Spinal cord (tissue), 10 donors: ENCODE measurements at places on chromosomes 13 and 19.

- no peak for DNase-seq
- no peak overlapping the region for H3K27ac ChIP-seq
- H3K4me3 ChIP-seq: no peak overlapping the region
Measured at GRCh38 chr19:43562698-43563241, 12.6 kb downstream of the XRCC1 start.

DNA sequence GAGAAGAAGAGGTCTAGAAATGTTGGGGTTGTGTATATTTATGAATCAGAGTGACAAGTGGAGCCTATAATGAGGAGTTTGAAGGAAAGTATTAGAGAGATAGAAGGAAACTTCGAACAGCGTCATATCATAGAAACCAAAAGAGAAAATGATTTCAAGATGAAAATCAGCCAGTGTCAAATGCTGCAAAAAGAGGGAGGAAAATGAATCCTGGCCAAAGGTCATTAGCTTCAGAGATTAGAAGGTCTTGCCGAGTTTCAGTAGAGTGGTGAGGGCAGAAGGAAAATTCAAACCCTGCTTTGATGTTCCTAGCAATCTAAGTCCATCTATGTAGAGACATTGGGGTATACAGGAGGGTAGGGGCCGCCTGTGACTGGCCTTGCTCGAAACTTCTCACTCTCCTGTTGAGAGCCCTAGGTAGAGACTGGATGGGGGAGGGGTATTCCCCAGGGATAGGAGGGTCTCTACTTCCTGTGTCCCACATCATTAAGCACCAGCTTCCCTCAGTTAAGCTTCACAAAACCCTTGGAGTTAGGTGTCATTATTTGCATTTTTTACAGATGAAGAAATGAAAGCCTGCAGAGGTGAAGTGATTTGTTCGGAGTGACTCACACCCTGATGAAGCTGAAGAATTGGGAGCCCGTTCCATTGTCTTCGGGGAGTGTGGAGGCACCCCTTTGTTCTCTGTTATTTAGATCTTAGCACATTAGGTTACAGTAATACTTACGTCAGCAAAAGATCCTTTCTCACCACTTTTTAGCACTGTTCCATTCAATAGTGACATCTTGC is 62.8 kb downstream of the FGF9 start:
- H3K27ac ChIP-seq: no peak overlapping the region
- no peaks in the 10 kb centered on the region for H3K36me3 ChIP-seq
- H3K4me3 ChIP-seq: no peak overlapping the region
- H3K4me1 ChIP-seq: peaks cover 24% of the 10 kb centered on the region
- DNase-seq: no peak

DNA sequence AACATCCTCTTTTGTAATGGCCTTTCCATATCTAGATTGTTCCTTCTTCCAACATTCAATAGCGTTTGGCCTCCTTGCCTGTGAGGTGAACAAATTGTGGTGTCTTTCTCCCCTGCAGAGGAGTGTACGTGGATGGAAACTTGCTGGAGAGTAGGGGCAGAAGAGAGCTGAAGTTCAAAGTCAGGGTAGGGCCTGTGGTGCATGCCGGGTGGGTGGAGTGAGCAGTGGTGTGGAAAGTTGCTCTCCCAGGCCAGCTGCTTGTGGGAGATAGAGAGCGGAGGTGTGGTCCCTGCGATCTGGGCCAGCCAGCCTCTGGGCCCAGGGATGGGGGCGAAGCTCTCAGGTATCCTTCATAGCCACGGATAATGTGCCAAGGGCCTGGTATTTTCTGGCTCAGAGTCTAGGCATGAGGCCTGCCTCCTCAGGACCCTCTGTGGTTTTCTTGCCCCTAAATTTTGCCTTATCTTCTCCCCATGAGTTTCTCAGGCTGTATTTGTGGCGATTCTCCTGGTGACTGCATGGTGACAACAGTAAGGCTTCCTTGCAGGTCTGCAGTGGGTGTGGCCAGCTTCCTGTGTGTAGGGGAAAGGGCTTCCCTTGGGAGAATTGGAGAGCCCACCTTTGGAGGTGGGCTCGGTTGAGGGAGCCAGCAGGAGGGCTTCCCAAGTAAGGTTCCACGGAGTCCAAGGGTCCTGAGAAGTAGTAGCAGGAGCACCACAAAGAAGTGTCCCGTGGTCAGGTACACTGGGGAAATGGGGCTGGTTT is 6.7 kb downstream of the RGCC start:
- H3K36me3 ChIP-seq: peaks cover 15% of the 10 kb centered on the region
- H3K4me3 ChIP-seq: no peak overlapping the region
- DNase-seq: no peak
- H3K27me3 ChIP-seq: no peaks in the 10 kb centered on the region
- peak overlapping the region; percentile 64 for H3K27ac ChIP-seq

- H3K36me3 ChIP-seq: no peaks in the 10 kb centered on the region
- no peak overlapping the region for H3K27ac ChIP-seq
- no peak overlapping the region for H3K4me3 ChIP-seq
Measured at GRCh38 chr19:5349041-5349440, 8.4 kb upstream of the PTPRS start.

- H3K27me3 ChIP-seq: peaks cover 22% of the 10 kb centered on the region
- no peaks in the 10 kb centered on the region for H3K36me3 ChIP-seq
- no peaks in the 10 kb centered on the region for H3K4me1 ChIP-seq
- DNase-seq: no peak
Measured at GRCh38 chr19:51535535-51535934, 4.1 kb upstream of the SIGLEC6 start.

DNA sequence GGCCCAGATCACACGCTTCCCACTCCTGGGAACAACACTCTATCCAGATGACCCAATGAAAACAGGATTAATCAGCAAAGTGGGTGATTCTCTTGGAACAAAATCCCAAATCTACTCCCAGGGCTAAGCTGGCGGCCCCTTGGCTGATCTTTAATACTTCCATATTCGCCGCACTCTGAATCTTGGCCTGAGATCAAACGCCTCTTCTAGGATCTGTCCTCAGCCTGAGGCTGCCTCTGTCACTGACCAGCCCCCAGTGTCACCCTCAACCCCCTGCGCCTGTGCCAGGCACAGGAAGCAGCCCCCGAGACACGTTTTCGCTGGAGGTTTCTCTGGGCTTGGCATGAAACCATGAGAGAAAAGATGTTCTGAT is 2.4 kb upstream of the CTXN1 start:
- H3K36me3 ChIP-seq: peaks cover 80% of the 10 kb centered on the region
- no peak for DNase-seq
- peak overlapping the region; percentile 54 for H3K27ac ChIP-seq
- H3K4me3 ChIP-seq: no peak overlapping the region
- H3K4me1 ChIP-seq: peaks cover 59% of the 10 kb centered on the region

DNA sequence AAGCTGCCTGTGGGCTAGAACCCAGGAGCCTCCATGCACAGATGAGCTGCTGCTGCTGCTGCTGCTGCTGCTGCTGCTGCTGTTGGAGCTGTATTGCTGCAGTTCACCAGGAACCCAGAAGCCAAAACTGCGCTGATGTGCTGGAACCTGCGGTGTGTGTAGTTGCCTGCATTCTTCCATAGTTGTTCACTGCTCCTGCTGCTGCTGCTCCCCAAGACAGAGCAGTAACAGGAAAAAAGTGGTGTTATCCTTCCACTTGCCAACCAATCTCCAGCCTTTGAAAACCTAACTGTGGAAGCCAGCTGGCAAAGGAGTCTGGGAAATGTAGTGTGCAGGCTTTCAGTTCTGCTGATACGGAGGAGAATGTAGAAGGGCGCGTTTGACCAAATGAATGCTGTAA is 37.9 kb downstream of the ARHGAP35 start:
- H3K4me1 ChIP-seq: peaks cover 24% of the 10 kb centered on the region
- H3K4me3 ChIP-seq: no peak overlapping the region
- no peaks in the 10 kb centered on the region for H3K27me3 ChIP-seq

- H3K4me1 ChIP-seq: peaks cover 47% of the 10 kb centered on the region
- H3K36me3 ChIP-seq: peaks cover 9% of the 10 kb centered on the region
- no peaks in the 10 kb centered on the region for H3K27me3 ChIP-seq
- H3K27ac ChIP-seq: peak overlapping the region; percentile 83
Measured at GRCh38 chr13:98484289-98485219, 92.4 kb downstream of the STK24 start.

DNA sequence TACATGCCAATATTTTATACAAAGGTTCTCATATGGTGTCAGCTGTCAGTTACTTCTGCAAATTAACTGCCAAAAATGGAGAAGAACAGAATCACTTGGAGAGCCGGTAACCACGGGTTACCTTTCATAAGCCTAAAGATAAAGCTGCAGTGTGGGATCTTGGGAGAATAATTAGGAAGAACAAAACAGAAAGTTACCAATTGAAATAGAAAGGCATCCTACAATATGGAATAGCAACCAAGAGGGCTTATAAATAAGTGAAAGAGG is 74.2 kb downstream of the TSHZ3 start:
- DNase-seq: no peak
- H3K4me1 ChIP-seq: peaks cover 21% of the 10 kb centered on the region
- no peaks in the 10 kb centered on the region for H3K27me3 ChIP-seq

- no peak overlapping the region for H3K27ac ChIP-seq
- H3K4me3 ChIP-seq: no peak overlapping the region
- DNase-seq: peak; percentile 30
- H3K27me3 ChIP-seq: no peaks in the 10 kb centered on the region
- no peaks in the 10 kb centered on the region for H3K36me3 ChIP-seq
Measured at GRCh38 chr13:65336916-65337315, 1893.2 kb downstream of the PCDH9 start.

- H3K4me3 ChIP-seq: no peak overlapping the region
- no peak for DNase-seq
- H3K36me3 ChIP-seq: no peaks in the 10 kb centered on the region
- no peaks in the 10 kb centered on the region for H3K27me3 ChIP-seq
- no peak overlapping the region for H3K27ac ChIP-seq
- no peaks in the 10 kb centered on the region for H3K4me1 ChIP-seq
Measured at GRCh38 chr13:31638577-31638976, 100.7 kb upstream of the RXFP2 start.

GRCh38 chr13:39688278-39688677 is 32.8 kb downstream of the COG6 start:
- H3K27me3 ChIP-seq: no peaks in the 10 kb centered on the region
- H3K4me1 ChIP-seq: no peaks in the 10 kb centered on the region
- H3K36me3 ChIP-seq: peaks cover 3% of the 10 kb centered on the region
- H3K4me3 ChIP-seq: no peak overlapping the region
- H3K27ac ChIP-seq: no peak overlapping the region

DNA sequence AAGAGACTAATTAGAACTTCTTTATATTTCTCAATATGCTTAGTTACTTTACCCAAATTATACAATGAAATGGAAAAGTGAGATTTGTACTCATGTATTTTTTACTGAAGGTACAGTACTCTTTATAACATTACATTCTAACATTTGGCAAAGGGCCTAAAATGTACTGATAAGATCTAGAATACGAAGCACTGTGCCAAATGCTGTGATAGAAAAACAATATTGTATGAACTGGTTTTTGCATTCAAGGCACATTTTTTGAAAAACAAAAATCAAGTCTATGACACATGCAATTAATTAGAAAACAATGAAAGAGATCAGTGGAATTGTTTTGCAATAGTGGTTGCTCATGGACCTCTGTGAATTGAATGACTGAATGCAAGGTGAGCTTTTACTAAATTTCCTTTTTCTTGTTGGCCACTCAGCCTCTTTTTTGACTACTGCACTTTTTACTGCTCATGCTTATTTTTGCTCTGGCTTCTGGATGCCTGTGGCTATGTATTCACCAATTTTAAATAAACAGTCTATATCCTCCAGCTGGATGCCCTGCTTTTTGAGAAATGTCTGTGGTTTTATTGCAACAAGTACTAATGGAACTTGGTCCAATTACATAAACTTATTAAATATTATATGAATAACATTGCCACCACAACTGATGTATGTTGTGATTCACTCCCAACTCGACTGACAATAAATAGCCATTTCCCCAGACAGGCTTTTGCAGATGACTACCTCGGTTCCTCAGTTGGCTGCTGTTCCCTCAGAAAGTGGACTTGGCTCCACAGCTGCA is 41.4 kb upstream of the OBI1 start:
- no peaks in the 10 kb centered on the region for H3K27me3 ChIP-seq
- H3K4me3 ChIP-seq: no peak overlapping the region
- H3K27ac ChIP-seq: no peak overlapping the region

DNA sequence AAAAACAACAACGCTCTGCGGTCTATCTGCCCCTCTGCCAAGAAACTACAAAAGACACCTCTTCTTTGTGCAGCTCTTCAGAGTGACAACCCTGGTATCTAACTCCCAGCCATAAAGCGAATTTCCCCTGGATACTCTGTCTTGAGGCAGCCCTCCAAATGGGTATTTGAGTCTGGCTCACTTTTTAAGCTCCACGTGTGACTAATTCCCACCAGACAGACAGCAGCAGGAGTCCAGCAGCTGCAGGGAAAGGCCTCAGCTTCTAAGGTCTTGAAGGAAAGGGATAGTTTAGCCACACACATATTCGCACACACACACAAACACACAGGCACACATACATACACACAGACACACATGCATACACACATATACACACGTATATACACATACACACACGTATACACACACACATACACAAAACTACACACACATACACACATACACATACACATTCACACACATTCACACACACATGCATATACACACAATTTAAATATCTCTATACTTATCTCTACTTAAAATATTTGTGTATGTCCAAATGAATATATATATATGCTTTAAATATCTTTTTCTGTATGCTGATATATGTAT is 188.8 kb downstream of the TSHZ3 start:
- peaks cover 8% of the 10 kb centered on the region for H3K4me1 ChIP-seq
- H3K27me3 ChIP-seq: no peaks in the 10 kb centered on the region
- H3K4me3 ChIP-seq: no peak overlapping the region
- peak; percentile 55 for DNase-seq

DNA sequence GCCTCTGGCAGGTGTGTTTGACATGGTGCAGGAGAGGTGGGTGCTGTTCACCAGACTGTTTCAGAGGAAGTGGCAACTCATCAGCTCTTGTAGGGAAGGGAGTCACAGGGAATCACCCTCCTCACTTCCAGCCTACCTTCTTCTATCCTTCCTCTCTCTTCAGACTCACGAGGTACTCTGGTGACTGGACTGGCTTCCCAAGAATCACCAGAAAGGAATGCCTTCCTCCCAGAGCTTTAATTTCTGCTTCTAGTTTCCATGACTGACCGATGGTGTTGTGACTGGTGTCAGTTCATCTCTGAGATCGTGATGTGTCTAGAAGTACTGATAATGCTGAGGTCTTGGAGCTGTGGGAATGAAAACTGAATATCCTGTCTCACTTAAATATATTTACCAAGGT is 247.3 kb downstream of the KCTD12 start:
- H3K36me3 ChIP-seq: no peaks in the 10 kb centered on the region
- no peaks in the 10 kb centered on the region for H3K4me1 ChIP-seq
- no peak overlapping the region for H3K4me3 ChIP-seq
- no peak for DNase-seq

- H3K36me3 ChIP-seq: peaks cover 5% of the 10 kb centered on the region
- no peak overlapping the region for H3K27ac ChIP-seq
- no peak overlapping the region for H3K4me3 ChIP-seq
- DNase-seq: no peak
- H3K27me3 ChIP-seq: no peaks in the 10 kb centered on the region
Measured at GRCh38 chr13:25943658-25944057, 108.2 kb downstream of the SHISA2 start.

GRCh38 chr19:17357724-17358123 is 19.4 kb downstream of the PLVAP start:
- DNase-seq: no peak
- no peaks in the 10 kb centered on the region for H3K36me3 ChIP-seq
- H3K4me3 ChIP-seq: no peak overlapping the region
- no peak overlapping the region for H3K27ac ChIP-seq
- H3K27me3 ChIP-seq: no peaks in the 10 kb centered on the region
